ENCODE measurements at places on chromosomes 1 and 21.

GRCh38 chr1:21779613-21780521 lies 3.1 kb downstream of the USP48 start:
- H3K4me1 ChIP-seq: peaks cover 37% of the 10 kb centered on the region
- peak overlapping the region; percentile 80 for H3K4me3 ChIP-seq
- no peaks in the 10 kb centered on the region for H3K27me3 ChIP-seq

- no peak for DNase-seq
- H3K27ac ChIP-seq: no peak overlapping the region
- no peaks in the 10 kb centered on the region for H3K36me3 ChIP-seq
- no peak overlapping the region for H3K4me3 ChIP-seq
- H3K27me3 ChIP-seq: peaks cover 28% of the 10 kb centered on the region
- H3K4me1 ChIP-seq: no peaks in the 10 kb centered on the region
Measured at GRCh38 chr1:10710489-10710888, 86.0 kb downstream of the CASZ1 start.

GRCh38 chr21:14382486-14382834 lies 486 bp downstream of the HSPA13 start:
- no peaks in the 10 kb centered on the region for H3K27me3 ChIP-seq
- H3K27ac ChIP-seq: peak overlapping the region; percentile 100
- no peak for DNase-seq
- peaks cover 25% of the 10 kb centered on the region for H3K4me1 ChIP-seq
- H3K4me3 ChIP-seq: peak overlapping the region; percentile 100

DNA sequence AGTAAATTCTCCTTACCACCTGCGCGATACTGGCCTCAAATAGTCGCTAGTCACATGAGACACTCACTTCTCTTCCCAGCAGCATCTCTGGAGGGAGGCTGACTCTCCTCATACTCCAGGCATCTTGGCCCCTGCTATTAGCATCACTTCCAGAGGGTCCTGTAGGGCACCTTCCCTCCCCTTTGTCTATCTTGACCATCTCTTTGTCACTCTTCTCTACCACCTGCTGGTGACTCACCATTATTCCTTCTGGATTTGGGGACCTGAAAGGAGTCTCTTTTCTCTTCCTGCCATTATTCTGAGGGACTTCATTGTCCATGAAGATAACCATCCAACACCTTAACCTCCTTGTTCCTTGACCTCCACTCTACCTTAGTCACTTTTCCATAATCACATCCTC lies 31.7 kb upstream of the GPR37L1 start:
- peaks cover 2% of the 10 kb centered on the region for H3K4me1 ChIP-seq
- no peaks in the 10 kb centered on the region for H3K36me3 ChIP-seq
- no peak for DNase-seq
- H3K27ac ChIP-seq: no peak overlapping the region
- peaks cover 32% of the 10 kb centered on the region for H3K27me3 ChIP-seq
- no peak overlapping the region for H3K4me3 ChIP-seq

- H3K36me3 ChIP-seq: no peaks in the 10 kb centered on the region
- H3K4me1 ChIP-seq: no peaks in the 10 kb centered on the region
- no peak overlapping the region for H3K27ac ChIP-seq
- no peak for DNase-seq
- H3K27me3 ChIP-seq: no peaks in the 10 kb centered on the region
Measured at GRCh38 chr1:177800400-177801088, 169.3 kb downstream of the SEC16B start.

DNA sequence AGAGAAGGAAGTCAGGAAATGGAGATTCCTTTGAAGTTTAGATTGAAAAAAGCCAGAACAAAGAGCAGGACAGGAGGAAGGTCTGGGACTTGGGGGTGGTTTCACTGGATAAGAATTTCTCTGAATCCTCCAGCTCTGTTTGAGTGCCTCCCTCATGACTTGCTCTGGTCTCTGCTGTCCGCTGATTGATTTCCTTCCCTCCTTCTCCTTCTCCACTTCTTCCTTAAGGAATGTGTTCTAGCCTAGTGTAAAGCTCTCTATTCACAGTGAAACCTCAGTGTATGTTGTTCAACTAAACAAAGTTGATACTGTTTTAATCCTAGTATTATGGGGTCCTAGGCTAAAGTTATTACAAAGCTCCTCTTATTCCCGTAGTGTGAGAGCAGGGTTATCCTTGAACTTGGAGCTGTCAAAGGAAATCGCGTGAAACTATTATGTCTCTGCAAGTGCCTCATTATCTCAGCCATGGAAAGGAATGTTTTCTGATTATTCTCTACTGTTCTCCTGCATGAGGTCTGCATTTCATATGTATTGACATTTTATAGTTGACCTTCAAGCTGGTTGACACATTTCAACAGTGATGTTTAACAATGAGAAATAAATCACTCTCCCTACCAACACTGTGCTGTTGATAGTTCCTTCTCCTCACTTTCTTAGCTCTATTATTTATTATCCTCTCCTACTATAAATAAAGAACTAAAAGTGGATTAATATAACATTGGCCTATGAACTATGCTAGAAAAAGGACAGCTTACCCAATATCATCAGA lies 82.7 kb upstream of the KCTD3 start:
- DNase-seq: no peak
- H3K27me3 ChIP-seq: no peaks in the 10 kb centered on the region
- H3K36me3 ChIP-seq: no peaks in the 10 kb centered on the region
- no peak overlapping the region for H3K4me3 ChIP-seq
- H3K4me1 ChIP-seq: no peaks in the 10 kb centered on the region
- H3K27ac ChIP-seq: no peak overlapping the region

DNA sequence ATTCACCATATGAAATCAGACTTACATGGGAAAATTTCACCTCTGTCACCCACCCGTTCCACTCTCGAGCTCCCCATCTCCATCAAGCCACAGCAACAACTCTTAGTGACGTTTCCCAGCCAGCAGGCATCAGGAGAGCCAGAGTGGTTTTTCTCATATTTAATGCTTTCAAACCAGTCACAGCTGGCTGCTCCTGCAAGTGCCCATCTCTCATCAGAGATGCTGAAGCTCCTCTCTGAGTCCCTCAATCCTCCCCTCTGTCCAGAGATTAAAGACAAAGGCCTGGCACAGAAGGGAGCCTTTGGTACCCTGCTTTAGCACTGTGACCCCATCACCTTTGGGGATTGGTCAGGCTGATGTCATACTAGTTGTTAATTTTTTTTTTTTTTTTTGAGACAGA lies 277.3 kb downstream of the DNM3 start:
- H3K36me3 ChIP-seq: no peaks in the 10 kb centered on the region
- H3K4me1 ChIP-seq: peaks cover 45% of the 10 kb centered on the region
- no peak overlapping the region for H3K4me3 ChIP-seq

GRCh38 chr1:18945401-18945849 lies 11.1 kb downstream of the IFFO2 start:
- no peaks in the 10 kb centered on the region for H3K27me3 ChIP-seq
- DNase-seq: no peak
- H3K27ac ChIP-seq: peak overlapping the region; percentile 100
- H3K36me3 ChIP-seq: no peaks in the 10 kb centered on the region
- peaks cover 81% of the 10 kb centered on the region for H3K4me1 ChIP-seq
- peak overlapping the region; percentile 84 for H3K4me3 ChIP-seq

DNA sequence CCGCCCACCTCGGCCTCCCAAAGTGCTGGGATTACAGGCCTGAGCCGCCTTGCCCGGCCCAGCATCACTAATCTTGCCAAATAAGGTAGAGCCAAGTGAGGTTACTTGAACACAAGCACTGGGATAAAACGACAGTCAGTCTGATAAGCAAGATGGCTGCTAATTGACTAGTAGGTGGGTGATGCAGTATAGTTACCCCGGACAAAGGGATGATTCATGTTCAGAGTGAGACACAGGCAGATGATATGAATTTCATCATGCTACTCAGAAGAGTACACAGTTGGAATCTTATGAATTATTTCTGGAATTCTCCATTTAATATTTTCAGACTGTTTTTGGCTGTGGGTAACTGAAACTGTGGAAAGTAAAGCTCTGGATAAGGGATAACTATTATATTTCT lies 178.4 kb downstream of the USP25 start:
- DNase-seq: no peak
- no peak overlapping the region for H3K27ac ChIP-seq
- no peaks in the 10 kb centered on the region for H3K27me3 ChIP-seq
- H3K36me3 ChIP-seq: no peaks in the 10 kb centered on the region

DNA sequence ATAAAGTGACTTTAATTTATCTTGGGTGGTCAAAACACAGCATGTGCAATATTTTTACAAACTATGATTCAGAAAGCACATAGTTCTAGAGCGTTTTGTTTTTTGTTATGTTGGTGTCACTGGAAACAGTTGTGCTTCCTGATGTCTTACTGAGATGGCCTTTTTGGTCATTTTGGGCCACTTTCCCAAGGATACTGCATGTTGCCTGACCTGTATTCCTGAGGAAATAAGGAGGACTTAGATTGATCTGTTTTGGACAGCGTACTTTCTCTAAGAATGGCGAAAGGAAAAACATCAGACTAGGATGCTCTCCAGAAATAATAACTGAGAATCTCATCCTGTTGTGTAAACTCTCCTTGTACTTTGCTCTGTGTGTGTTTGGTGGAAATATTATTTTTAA lies 451.2 kb downstream of the USP25 start:
- peaks cover 3% of the 10 kb centered on the region for H3K4me1 ChIP-seq
- H3K27ac ChIP-seq: no peak overlapping the region
- H3K36me3 ChIP-seq: no peaks in the 10 kb centered on the region
- peaks cover 5% of the 10 kb centered on the region for H3K27me3 ChIP-seq
- DNase-seq: no peak
- H3K4me3 ChIP-seq: no peak overlapping the region

DNA sequence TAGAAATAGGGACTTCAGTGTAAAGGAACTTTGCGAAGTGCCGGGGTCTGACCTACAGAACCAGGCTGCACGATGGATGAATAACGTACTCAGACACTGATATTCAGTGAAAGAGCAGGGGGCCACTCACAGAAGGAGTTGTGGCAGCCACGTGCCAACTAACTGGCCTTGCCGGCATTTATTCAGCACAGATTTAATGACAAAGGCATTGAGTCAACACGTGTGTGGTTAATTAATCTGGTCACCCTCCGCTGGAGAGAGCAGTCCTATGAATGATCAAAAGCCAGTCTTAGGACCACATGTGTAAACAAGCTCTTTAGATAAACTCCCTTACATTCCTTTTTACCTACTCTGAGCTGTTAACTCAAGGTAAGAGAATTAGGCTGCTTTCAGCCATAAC lies 6.2 kb upstream of the B3GALT2 start:
- H3K4me3 ChIP-seq: no peak overlapping the region
- no peak for DNase-seq
- H3K27ac ChIP-seq: no peak overlapping the region
- H3K4me1 ChIP-seq: peaks cover 20% of the 10 kb centered on the region
- H3K36me3 ChIP-seq: no peaks in the 10 kb centered on the region
- H3K27me3 ChIP-seq: no peaks in the 10 kb centered on the region

Data from T-helper 17 cell (primary cell).